ENCODE measurements at places on chromosomes 12 and 14.

- no peak for DNase-seq
These were observed 137.2 kb upstream of the DNM1L start for GRCh38 chr12:32541754-32542374.

DNA sequence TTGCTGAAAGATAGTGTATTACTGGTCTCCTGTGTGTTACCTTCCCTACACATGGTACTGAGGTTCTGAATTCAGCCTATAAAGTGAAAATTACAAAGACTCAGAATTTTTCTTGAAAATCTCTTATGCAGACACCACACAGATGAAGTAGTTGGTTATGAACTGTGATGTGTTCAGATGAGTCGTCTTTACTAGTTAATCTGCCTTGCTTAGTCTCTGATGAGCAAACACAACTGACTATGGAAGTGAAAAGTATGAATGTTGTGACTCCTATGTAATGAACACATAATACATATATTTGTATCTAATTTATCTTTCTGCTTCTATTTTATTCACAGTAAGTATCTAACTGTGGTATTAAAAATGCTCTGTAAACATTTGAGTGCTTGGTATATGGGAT is 4.7 kb downstream of the MTERF2 start:
- no peak for DNase-seq

- no peak for DNase-seq
These were observed 2.1 kb upstream of the CMAS start for GRCh38 chr12:22043943-22044342.

- no peak for DNase-seq
These were observed 9.7 kb downstream of the GLTP start for GRCh38 chr12:109870648-109871047.

Data from neural progenitor cell (in vitro differentiated cells).